ENCODE measurements at places on chromosomes 2 and 18.
A peak's percentile ranks its signal among the peaks of the same experiment; 100 is the strongest.

DNA sequence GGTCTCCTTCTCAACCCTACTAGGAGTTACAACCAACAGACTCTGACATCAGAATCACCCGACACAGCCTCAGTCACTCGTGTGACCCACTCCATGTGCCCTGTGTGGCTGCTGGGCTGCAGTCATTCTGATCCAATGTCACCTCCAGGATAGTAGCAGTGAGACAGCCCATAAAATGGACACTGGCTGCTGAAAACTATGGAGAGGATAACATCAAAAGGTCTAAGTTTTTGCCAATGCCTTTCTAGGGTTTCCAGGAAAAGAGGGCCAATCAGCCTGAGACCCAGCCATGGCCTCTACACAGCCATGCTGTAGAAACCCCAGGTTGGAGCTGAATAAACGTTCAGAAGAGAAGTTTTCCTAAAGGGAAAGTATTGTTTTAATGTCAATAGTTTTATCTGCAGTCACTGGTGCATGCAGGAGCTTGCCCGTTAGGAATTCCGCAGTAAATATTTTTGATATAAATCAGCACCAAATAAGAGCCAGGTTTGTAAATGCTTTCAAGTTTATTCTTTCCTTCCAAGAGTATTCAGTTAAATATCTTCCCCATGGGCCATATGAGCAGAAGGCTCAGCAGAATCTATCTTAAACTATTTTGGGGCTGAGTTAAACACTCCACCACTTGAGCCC lies 92.2 kb upstream of the PID1 start:
- DNase-seq: no peak

DNA sequence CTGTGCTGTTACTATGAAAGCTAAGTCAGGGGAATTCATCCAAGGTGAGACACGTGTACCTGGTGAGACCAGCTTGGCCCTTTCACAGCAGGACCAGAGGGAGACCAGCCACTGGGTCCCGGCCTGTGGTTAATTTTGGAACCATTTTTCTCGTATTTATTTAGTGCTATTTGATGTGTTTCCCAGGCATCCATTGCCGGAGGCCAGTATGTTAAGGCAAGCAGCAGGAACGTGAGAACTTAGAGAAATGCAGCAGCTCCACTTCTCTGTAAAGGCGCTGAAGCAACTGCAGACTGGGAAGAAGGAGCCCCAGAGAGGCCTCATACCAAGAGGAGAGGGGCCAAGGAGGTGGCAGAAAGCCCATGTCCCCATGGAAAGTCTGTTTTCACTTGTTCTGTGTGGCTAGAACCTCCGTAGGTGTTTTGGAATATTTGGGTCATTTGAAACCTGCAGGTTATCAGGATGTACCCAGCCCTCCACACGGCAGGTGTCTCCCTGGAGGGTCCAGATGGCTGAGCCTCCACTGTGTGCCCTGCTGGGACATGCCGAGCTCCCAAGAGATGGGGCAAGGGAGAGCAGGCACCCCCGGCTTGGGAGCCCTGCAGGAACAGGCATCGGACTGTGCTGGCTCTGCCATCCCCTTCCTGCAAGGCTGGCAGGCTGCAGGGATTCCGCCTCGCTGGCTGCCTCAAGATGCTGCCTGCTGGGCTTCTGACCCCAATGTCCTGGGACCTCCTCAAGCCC lies 256.0 kb upstream of the RAB6C start:
- no peak for DNase-seq

DNA sequence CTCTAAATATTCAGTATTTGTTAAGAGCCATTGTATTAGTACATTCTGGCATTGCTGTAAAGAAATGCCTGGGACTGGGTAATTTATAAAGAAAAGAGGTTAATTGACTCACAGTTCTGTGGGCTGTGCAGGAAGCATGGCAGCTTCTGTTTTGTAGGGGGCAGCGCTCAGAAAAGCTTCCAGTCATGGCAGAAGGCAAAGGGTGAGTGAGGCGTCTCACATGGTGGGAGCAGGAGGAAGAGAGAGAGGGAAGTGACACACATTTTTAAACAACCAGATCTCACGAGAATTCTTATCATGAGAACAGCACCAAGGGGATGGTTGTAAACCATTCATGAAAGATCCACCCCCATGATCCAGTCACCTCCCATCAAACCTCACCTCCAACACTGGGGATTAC lies 13.8 kb upstream of the CCDC102B start:
- no peak for DNase-seq

GRCh38 chr2:216694826-216695217 lies 527 bp downstream of the IGFBP5 start:
- DNase-seq: no peak

GRCh38 chr2:238995634-238996033 lies 147.7 kb downstream of the TWIST2 start:
- no peak for DNase-seq

GRCh38 chr18:8448130-8448529 lies 161.1 kb upstream of the RAB12 start:
- DNase-seq: no peak

- DNase-seq: peak; percentile 89
These were observed 163.8 kb downstream of the FAM210A start for GRCh38 chr18:13562494-13563029.

DNA sequence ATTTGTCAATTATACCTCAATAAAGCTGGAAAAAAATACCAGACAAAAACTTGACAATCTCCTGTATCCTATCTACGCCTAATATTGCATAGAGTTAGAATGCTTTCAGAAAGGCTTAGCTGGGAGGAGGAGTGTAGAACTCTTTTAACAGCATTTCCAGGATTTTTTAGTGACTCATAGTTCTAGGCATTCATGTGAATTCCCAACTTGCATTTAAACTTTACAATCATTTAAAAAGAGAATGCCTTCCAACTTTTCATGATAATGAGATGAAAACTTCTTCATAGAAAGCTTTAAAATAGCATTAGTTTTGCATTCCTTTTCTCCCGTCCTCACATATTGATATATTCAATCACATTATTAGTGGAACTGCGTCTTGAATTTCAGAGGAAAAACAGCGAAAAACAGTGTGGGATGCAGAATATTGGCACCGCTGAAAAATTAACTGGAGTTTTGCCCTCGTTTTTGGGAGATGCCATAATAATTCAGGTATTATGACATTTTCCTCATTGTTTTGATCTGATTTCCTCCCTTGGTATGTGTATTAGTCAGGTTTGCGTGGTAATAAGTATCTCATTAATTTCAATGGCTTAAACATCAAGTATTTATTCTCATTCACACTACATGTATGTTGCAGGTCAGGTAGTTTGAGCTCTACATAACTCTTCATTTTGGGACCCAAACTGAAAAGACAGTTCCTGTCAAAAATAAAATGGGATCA lies 293.2 kb upstream of the FIGN start:
- no peak for DNase-seq

DNA sequence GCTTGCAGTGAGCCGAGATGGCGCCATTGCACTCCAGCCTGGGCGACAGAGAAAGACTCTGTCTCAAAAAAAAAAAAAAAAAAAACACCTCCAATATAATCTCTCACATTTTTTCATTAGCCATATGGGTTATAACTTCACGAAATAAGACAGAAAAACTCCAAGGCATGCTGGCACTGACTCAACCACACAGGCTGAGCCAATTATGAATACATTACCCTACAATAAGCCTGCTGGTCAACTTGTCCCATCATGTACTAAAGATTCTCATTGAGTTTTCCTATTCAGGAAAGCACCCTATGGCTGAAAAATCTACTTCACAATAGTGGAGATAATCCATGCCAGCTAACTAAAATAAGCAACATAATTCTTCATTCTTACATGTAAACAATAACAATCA lies 12.8 kb upstream of the MAP3K20 start:
- no peak for DNase-seq

- no peak for DNase-seq
These were observed 75.2 kb downstream of the FMNL2 start for GRCh38 chr2:152410165-152410597.

DNA sequence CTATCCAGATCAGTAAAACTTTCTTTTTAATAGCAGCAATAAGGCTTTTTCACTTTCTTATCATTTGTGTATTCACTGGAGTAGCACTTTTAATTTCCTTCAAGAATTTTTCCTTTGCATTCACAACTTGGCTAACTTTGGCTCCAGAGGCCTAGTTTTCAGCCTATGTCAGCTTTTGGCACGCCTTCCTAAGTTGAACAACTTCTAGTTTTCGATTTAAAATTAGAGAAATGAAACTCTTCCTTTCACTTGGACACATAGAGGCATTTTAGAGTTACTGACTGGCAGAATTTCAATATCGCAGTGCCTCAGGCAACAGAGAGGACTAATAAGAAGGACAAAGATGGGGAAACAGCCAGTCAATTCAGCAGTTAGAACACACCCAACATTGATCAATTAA lies 577.4 kb downstream of the DSC3 start:
- DNase-seq: no peak

- DNase-seq: no peak
These were observed 992.7 kb downstream of the BCL11A start for GRCh38 chr2:59560769-59561168.

DNA sequence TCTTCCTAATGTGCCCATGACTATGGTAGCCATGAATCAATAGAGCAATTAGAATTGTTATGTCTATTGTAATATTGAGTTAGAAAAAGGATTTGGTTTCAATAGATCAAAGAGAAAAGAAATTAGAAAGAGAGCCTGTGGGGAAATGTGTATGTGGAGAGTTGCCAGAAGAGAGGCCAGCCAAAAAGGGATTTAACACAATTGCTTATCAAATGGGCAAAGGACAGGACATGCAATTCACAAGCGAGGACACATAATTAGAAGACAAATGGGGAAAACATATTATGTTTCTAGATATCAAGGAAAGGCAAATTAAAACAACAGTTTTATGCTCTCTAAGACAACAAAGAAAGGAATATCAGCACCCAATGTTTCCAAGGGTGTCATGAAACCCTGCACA lies 403.2 kb upstream of the KLHL29 start:
- no peak for DNase-seq

GRCh38 chr2:95034221-95034620 lies 8.7 kb downstream of the MAL start:
- DNase-seq: no peak

GRCh38 chr2:55420439-55420725 lies 726 bp upstream of the CCDC88A start:
- no peak for DNase-seq

GRCh38 chr2:189599245-189599644 lies 18.7 kb upstream of the SLC40A1 start:
- no peak for DNase-seq

- no peak for DNase-seq
These were observed 156.5 kb downstream of the MYO5B start for GRCh38 chr18:50038448-50038847.

GRCh38 chr2:237310515-237311114 lies 103.3 kb downstream of the COL6A3 start:
- DNase-seq: no peak

DNA sequence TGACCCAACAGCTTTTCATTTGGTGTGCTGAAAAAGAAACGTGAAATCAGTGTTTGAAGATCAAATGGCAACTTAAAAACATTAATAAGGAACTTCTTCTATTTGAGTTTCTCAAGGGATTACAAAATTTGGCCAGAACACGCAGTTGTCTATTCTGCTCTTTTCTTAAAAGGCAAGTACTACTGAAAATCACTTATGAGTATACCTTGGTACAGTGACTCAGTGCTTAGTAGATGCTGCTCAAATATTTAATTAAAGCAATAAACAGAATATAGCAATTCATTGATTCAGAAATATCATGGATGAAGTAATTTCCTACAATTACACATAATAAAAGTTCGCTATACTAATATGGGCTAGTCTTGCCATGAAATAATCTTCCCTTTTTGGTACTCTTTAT lies 38.2 kb upstream of the MCM6 start:
- DNase-seq: no peak
